HFFc6 (cell line): ENCODE measurements at places on chromosomes 3 and 15.

- no peak for DNase-seq
These were observed 62.5 kb upstream of the LIPC start for GRCh38 chr15:58369261-58369701.

- DNase-seq = no peak
These were observed 6.9 kb downstream of the CRBN start for GRCh38 chr3:3172627-3173026.

DNA sequence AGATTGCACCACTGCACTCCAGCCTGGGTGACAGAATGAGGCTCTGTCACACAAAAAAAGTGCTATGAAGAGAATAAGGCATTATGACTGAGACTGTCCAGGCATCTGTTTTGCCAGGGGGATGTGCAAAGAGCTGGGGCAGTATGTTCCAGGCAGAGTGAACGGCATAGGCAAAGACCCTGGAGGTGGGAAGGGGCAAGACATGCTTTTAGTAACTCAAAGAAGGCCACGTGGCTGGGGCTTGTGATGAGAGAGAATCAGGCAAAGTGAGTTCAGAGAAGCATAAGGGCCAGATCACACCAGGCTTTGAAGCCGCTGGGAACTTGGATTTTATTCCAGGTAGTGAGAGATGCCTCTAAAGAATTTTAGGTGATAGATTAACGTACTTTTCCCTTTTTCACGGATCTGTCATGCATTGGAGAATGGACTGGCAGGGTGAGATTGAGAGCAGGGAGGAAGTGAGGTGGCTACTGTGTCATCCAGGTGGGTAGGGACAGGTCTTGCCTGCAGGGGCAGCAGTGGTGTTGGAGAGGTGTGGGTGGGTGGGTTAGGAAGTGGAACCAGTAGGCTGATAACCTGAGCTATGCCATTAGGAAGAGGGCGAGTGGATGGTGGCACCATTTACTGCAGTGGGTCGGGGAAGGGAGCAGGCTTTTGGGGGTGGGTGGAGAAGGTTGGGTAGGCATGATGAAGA is 31.7 kb downstream of the ATP2B2 start:
- DNase-seq = no peak

DNA sequence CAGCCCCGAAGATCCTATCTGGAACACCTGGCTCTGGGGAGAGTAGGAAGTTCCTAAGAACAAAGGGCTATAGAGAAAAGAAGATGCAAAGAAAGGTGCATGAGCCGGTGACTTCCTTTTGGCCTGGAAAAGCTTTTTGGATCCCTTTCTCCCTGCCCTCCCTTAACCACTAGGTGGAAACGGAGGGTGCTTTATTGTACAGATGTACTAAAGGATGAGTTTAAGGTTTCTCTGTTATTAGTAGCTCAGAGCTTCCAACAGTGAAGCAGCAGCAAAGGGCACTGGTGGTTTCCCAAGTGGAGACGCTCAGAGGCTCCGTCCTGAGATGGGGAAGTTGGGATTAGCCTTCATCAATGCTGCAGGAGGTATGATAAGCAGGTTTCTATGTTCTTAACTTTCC is 5.9 kb upstream of the ADGRG7 start:
- DNase-seq = peak; percentile 29

- DNase-seq = no peak
These were observed 1.1 kb downstream of the CCR4 start for GRCh38 chr3:32952369-32953077.

GRCh38 chr15:78322724-78323521 is 17.2 kb upstream of the CRABP1 start:
- DNase-seq = no peak

- DNase-seq = peak; percentile 49
These were observed 125.4 kb upstream of the MME start for GRCh38 chr3:154954757-154955156.

DNA sequence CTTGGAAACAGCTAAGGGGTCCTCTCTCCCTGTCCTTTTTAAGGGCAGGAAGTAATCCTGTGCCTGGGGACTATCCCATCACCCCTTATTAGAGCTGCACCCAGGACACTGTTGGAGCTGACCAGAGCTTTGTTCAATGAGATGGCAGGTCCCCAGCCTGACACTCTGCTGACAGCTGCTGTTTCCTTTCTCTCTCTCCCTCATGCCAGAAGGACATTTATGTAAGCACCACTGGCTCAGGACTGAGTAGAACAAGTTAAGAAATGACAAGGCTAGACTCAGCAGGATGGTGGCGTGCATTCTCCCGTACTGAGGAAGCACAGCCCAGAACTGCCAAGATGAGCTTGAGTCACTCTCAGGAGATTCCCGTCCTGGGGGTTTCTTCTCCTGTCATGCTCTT is 17.3 kb downstream of the GJD2 start:
- DNase-seq = peak; percentile 42

DNA sequence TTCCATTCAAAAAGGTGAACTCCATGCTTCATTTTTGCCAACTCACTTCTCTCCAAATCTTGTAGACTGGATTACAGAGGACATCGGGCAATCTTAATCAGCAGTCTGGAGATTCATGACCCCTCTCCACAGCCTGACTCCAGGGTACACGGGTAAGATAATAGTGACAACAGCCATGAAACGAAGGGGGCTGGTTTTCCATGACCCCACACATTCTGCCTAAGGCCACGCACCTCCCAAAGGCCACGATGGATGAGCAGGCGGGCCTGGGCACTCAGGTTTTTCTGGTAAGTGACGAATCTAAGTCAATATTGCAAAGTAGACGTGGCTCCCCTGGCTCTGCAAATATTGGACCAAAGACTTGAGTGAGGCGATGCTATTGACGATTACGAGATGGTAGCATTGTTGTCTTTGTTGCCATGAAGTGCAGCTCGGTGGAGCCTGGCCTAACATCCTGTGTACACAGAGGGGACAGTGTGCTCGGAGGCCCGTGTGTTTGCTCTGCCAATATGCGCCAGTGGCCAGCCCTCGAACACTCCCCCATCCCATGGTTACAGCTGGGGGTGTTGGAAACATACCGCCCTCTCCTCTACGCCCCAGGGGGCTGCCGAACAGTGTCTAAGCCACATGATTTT is 119.1 kb downstream of the OPA1 start:
- DNase-seq = no peak

DNA sequence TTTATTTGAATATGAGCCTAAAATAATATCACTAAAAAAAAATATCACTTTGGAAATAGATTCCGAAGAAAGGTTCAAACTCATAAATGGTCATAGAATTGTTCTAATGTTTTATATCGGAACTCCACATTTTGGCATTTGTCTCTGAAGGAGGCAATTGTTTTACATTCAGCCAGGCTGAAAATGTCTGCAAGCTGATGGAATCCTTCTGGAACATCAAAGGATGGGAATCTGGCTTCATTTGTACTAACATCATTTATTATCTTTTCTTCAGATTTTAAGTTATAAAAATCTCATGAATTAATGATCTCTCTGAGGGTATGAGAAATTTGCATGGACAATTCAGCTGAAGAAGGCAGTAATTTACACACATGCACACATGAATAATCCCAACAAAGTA is 251.4 kb upstream of the RGMA start:
- DNase-seq = no peak

DNA sequence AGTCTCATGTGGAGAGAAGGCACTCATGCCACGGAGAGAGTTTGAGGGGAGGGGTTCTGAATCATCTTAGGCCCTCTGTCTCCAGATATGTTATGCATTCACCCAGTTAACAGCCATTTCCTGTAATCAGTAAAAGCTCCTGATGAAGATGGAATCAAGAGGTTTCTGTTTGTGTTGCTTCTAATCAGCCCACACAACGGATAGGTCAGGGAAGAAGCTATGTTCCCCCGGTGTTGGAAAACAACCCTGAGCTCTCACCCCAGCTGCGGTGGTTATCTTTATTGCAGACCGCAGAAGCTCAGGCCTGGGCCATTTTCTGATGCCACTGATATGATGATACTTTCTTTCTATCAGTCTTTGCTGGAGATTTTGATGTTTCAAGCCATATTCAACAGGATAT is 338.5 kb upstream of the ONECUT1 start:
- no peak for DNase-seq

GRCh38 chr3:184512621-184513020 is 49.0 kb upstream of the EPHB3 start:
- DNase-seq = no peak

- DNase-seq = no peak
These were observed 140.9 kb downstream of the ALDH1A2 start for GRCh38 chr15:57924598-57924997.

GRCh38 chr3:51943451-51944391 is 1.6 kb downstream of the PARP3 start:
- no peak for DNase-seq

GRCh38 chr3:155285936-155286335 is 7.5 kb downstream of the STRIT1 start:
- DNase-seq = no peak

DNA sequence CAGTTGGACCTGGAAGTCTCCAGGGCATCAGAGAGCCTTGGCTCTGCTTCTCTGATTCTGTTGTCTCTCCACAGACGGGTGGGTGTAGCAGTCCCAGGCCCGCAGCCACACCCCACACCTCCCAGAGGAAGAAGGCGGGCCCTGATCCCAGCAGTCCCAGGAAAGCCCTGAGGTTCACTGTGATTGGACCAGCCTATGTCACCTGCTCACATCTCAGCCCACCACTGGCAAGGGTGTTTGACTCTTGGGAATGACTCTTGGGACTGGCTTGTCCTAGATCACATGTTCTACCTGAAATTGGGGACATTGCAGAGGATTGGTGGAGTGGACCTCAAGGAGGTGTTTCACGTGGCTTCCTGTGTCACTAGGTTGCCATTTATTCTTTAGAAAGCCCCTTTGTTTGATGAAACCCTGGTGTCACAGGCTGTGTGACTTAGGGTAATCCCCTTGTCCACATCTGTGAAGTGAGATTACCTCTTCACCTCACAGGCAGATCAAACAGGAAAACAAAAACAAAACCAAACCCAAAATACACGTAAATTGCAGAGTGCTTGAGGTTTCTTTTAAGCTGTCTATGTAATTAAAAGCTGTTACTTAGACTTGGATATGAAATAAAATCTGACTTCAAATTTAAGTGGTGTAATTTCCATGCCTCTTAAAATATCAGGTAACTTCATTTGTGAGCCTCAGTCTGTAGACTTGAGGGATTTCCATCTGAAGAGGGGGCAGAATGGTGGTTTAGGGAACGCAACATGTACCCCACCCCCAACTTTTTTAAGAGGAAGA is 26.7 kb downstream of the FLNB start:
- no peak for DNase-seq

DNA sequence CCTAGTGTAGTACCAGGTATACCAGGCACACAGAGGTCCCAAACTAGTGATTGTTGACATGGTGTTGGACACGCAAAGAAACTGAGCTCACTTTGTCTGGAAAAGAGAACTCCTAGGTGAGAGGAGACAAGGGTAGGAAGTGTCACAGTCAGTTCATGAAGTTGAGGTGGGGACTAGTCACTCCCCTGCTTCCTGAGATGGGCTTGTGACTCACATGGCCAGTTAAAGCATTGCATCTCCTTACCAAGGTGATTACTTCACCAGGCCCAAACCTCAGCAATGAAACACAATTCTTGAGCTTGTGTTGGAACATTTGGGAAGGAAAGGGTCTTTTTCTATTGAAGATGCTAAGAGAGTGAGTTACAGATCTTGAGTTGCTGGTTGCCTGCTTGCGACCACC is 49.2 kb upstream of the RAD18 start:
- no peak for DNase-seq

GRCh38 chr3:82114589-82114988 is 353.1 kb upstream of the GBE1 start:
- DNase-seq = no peak

DNA sequence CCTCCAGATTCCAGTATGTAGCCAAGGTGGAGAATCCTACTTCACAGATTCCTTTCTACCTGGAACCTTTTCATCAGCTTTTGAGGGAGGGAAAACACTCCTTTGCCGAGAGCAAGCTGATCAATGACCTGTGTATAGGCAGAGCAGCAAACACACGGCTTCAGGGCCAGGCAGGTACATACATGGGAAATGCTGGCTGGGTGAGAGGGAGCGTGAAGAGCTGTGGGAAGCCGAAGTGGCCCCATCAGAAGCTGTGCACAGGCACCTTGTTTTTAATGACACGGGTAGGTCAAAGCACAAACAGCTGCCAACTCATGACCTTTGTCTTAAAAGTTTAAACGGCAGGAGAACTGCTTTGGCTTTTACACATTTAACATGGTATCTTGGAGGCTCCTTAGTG is 25.3 kb downstream of the STARD5 start:
- DNase-seq = no peak

DNA sequence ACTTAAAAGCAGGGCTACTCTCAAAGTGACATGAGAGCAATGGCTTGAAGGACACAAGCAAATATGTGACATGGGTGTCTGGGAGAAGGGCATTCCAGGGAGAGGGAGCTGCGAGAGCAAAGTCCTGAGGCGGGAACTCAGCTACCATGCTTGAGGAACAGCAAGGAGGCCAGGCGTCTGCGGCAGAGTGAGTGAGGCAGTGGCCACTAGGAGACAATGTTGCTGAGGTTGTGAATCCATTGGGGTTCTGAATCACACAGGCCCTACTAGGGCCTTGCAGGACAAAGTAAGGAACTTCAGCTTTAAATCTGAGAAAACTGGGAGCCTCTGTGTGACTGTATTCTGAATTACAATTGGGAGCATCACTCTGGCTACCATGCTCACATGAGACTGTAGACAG is 94.1 kb upstream of the PRICKLE2 start:
- peak; percentile 30 for DNase-seq

DNA sequence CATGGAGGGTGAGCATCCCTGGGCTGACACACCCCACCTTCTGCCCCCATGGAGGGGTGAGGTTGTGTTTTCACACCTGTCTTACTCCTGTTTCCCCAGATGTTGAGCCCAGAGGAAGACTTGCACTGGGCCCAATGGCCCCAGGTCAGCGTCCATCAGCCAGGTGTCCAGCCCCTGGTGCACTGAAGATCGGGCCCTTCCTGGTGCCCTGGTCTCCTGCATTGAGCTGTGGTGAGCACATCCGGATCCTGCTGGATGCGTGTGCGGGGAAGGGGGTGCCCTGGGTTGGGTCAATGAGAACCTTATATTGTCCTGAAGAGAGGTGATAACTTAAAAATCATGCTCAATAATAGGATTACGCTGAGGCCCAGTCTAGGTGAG is 227.3 kb downstream of the SNRPN start:
- no peak for DNase-seq

- no peak for DNase-seq
These were observed 3.3 kb downstream of the RAB8B start for GRCh38 chr15:63192619-63193206.

GRCh38 chr3:39383045-39383880 is at the start of gene SLC25A38:
Gene SLC25A38, plus strand, starts transcription at chr3:39383370. Its CDS starts 355 bp downstream, at chr3:39383725.
- DNase-seq = peak; percentile 78

DNA sequence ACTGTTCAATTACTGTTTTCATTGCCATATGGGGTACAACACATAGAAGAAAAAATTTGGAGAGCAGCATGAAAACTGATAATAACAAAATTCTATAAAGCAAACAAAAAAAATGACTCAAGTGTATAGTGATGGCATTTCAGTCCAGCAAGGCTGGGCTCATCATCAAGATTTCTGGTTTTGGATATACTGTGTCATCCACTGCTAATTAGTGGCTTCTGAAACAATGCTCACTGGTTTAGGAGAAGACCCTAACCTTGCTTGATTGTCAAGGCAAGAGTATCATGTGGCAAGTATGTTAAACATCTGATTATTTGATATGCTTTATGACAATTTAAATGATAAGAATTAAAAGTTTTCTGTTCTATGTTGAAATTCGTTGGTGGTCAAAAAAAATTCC is 96.9 kb downstream of the RFX7 start:
- no peak for DNase-seq
